T-helper 1 cell (primary cell): ENCODE measurements at places on chromosomes 12 and 14.

DNA sequence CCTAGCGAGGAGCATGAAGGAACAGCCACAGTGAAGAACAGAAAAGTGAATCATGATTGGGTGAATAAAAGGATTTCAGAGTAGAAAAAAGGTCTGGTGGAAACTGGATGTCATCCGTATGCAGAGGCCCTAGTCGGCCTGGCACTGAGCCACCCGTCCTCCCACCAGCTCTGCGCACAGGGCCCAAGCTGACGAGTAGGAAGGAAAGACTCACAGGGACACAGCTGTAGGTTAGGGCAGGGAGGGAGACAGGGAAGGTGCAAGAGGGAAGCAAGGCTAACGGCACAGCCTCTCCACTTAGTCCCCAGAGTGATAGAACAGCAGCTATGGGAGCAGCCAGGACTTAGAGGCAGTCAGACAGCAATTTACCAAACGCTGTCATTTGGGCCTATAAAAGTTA lies 112.6 kb downstream of the KCNK10 start:
- no peak for DNase-seq

GRCh38 chr12:67645126-67645525 lies 3.4 kb upstream of the DYRK2 start:
- DNase-seq, result no peak

- DNase-seq, result no peak
These were observed 127.9 kb upstream of the DYRK2 start for GRCh38 chr12:67520606-67521005.

DNA sequence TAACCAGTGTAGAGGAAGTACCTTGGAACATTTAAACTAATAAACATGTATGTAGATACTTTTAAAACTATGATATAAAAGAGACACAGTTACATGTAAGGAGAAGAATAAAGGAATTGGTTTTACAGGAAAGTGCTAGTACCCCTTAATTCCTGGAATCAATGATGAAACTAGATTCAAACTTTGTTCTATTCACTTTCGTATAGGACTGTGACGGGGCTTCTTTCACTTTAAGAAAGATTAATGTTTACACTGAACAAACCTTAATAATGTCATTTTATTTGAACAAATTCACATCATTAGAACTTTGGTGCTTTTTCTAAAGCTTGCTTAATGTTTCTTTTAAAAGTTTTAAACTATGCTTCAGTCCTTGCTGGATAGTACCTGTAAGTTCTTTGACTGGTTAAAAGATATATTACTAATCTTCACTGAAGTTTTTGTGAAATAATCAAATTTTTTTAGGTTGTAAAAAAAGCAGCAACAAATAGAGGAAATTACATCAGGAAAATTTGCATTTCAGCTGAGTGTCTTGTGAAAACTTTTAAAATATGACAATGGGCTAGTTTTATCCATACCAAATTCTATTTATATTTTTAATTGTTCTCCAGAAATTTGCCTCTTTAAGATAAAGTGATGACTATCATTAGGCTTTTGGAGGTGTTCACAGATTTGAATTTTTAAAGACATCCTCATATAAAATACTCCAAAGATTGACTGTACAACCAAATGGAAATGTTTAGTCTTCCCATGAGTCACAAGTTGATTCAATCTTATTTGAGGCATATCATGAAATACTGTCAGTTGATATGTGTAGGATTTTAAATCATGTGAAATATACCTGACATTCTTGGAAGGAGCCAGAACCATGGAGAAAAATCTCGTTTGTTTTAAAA lies 36.2 kb downstream of the PAPOLA start:
- peak; percentile 45 for DNase-seq

- no peak for DNase-seq
These were observed 48.0 kb upstream of the C14orf180 start for GRCh38 chr14:104531421-104532190.

DNA sequence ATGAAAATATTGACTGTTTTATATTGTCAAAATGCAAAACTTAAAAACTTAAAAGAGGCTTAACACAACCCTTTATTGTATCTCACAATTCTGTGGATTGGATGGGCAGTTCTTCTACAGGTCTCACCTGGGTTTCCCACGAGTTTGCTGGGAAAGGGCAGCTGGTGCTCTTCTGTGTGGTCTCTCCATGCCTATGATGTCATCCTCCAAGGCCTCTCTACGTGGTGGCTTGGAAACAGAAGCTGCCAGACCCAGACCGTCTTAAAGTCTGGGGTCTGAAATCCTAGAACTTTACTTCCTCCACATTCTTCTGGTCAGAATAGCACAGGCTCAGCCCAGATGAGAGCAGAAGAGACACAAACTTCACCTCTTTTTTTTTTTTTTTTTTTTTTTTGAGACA lies 36.5 kb upstream of the KICS2 start:
- DNase-seq, result no peak

DNA sequence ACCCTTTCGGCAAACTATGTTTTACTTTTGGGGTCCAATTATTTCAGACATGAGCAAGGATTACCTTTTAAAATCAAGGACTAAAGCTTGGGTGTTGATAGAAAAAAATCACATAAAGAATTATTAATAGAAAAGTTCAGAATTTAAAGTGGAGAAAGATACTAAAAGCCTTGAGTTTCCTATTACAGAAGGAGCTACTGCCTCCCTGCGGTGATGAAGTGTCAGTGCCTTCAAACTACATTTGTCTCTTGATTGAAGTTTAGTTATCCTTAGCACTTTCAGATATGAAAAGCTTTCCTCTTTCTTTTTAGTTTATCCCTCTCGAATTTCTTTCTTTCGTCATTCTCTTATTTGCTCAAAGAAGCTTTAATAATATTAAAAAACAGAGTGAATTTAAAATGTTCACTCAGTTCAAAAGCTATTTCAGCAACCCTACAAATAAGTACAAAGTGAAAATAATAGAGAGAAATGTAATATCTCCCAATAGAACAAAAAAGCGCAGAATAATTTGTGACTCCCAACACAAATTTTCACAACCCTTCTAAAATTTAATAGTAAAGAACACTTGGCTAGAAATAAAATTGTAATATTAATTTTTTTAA lies 87.6 kb downstream of the SEC23A start:
- no peak for DNase-seq

DNA sequence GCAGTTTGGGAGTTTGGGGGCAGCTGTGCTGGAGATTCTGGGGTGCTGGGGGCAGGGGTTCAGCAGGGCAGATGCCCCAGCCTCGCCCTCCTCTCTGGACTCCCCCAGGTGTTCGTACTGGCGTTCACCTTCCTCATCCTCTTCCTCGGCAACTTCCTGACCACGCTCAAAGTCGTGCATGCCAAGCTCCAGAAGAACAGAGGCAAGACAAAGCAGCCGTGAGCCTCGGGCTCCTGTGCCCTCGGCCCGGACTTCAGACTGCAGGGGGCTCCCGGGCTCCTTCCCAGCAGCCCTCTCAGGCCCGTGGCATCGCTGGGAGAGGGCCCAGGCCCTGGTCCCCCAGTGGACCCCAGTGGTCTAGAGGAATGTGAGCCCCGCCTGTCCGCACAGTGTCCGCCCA lies 18.0 kb downstream of the RHOF start:
- DNase-seq, result no peak

- DNase-seq, result no peak
These were observed 521 bp upstream of the GMFB start for GRCh38 chr14:54489318-54489683.

DNA sequence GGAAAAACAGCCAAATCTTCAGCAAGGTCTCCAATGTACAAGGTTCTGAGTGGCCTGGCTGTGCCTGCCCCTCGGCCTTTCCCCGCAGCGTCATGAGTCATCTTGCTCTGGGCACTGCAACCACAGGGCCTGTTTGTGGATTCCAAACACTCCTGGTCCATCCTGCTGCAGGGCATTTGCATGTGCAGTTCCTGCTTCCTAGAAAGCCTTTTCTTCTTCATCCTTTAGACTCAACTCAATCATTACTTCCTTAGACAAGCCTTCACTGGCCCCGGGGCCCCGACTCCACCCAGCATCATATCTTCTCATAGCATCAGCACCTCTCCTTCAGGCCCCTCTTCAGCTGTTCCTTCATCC lies 101.8 kb upstream of the EGLN3 start:
- DNase-seq, result no peak

DNA sequence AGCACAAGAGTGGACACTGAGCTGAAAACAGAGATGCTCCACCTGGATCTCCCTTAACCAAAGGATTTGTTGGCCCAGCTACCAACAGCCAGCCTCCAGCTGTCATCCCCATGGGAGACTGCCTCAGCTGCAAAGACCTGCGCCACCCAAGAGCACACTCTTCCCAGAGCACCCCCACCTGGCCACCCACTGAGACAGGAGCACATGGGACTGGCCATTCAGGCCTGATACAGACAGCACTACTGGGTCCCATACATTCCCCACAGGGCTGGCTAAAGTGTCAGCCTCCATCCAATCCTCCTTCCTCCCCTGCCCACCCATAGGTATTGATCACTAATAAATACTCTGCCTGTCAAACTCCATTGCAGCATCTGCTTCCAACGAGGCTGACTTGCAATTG lies 241.5 kb downstream of the BCL11B start:
- no peak for DNase-seq

GRCh38 chr12:121107681-121108080 lies 25.0 kb upstream of the P2RX7 start:
- DNase-seq, result no peak

DNA sequence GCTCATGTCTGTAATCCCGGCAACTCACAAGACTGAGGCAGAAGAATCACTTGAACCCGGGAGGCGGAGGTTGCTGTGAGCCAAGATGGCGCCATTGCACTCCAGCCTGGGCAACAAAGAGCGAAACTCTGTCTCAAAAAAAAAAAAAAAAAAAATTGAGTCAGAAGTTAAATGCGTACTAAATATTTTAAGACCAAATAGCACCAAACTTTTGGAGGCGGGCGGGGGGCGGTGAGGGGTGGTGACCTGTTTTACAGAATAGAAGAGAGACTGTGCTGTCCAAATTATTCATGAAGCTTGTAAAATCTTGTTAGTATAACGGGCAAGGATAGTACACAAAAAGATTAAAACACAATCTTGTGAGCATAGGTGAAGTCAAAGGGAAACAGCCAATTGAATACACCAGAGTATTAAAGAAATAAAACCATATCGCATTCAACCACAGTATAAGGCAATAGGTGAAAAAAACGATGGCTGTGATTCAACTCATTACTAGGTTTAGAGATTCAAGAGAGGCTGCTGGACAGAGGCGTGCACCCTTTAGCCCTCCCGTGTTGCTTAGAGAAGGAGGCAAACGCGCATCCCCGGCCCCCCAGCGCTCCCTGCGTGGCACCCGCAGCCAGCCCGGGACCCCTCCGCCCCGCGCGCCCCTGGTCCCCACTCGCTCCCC lies 571 bp downstream of the ZNF891 start:
- DNase-seq, result no peak

- no peak for DNase-seq
These were observed 24.3 kb downstream of the UBR7 start for GRCh38 chr14:93231129-93231979.

- DNase-seq, result no peak
These were observed 998.3 kb downstream of the SLC16A7 start for GRCh38 chr12:60594035-60594711.

DNA sequence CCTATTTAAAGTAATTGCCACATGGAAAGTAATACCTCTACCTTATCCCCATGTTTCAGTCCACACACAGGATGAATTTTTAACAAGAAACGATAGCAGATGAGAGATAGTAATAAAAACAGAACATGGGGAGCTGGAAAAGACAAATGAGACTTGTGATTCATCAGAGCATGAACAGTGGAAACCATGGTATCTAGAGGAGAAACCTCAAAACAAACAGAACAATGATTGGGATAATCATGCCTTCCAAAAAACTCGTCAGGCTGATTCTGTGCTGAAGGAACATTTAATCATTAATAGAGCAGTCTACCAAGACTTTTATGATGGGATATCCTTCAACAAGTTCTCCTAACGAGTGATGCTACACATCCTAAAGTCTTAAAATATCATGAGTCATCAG lies 1390.7 kb downstream of the FSCB start:
- no peak for DNase-seq

DNA sequence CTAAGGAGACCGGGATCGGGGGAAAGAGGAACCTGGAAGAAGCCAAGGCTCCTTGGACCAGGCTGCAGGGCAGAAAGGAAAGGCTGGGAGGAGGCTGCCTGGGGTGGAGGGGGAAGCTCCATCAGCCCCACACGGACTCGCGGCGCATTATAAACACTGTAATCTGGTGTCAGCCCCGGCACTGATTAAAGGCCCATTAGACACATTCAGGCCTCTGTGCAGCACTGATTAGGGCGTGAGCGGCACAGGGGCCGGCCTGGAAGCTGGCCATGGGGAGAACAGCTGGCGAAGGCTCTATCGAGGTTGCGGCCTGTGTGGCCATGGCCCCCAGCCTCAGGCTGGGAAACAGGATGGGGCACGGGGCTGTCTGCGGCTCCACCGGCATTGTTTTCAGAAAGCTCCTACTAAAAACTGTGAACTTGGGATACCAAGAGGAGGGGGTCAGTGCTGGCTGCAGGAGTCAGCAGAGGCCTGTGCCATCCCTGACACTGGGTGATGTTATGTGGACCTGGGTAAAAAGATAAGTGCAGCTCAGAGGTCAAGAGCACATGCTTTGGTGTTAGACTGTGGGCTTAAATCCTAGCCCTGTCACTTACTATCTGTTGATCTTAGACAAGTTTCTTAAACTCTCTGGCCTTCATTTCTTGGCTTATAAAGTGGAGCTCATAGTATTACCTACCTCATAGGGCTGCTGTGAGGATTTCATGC lies 10.6 kb downstream of the ACVRL1 start:
- DNase-seq, result no peak

GRCh38 chr12:4197922-4198763 lies 75.4 kb upstream of the CCND2 start:
- no peak for DNase-seq

DNA sequence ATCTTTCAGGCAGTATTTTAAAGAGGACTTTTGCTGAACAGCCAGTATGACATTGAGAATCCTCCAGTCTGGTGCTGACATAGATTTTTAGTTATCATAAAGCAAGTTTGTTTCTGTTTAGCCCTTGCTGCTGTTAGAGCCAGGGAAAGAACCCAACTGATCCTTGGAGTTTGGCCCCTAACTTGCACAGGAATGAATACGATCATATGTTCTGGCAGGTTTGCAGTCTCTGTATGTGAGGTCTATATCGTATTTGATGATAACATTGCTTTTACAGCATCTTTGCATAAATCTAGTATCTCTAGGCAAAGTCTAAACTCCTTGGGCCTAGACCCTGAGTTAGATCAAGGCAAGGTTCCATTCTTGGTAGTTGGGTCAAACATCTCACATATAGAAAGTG lies 4.3 kb upstream of the CCDC175 start:
- DNase-seq, result no peak

GRCh38 chr14:95185033-95185766 lies 27.9 kb upstream of the DICER1 start:
- DNase-seq, result no peak

- DNase-seq, result no peak
These were observed 160.1 kb downstream of the EPS8 start for GRCh38 chr12:15629108-15629507.

- DNase-seq, result peak; percentile 76
These were observed at the start of gene PSMB5 for GRCh38 chr14:23034498-23035302. Gene PSMB5, minus strand, starts transcription at chr14:23034900. Its CDS starts 19 bp downstream, at chr14:23034881.
